ENCODE measurements at places on chromosomes 5 and 9.

DNA sequence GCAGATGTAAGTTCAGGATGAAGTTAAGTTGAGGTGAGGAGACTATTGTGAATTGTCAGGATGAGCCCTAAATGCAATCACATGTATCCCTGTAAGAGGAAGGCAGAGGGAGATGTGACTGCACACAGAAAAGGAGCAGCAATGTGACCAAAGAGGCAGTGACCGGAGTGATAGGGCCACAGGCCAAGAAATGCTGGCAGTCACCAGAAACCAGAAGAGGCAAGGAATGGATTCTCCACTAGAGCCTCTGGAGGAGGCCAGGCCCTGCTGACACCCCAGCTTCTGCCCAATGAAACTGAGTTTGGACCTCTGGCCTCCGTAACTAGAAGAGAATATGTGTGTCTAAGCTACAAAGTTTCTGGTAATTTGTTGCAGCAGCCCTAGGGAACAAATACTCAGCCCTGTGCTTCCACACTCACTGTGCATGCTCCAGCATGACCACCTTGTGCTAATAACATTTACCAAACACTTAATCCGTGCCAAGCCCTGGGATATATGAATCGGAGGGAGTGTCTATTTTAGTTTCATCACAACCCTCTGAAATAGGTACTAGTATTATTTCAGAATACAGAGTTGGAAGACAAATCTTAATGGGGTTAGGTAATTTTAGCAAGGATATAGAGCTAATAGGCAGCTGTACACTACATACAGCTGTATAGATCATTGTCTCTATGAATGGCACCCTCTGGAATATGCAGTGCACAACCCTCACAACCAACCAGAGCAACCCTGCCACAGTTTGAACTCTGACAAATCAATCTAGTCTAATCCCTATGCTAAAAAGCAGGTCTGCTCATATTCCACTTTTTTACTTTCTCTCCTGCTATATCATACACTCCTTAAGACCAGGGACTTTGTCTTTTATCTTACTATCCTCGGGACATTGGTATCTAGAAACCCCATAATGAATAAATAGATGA is 7.8 kb upstream of the GPX8 start:
- DNase-seq: no peak

- no peak for DNase-seq
Measured at GRCh38 chr9:34684816-34685215, 6.3 kb downstream of the CCL19 start.

- no peak for DNase-seq
Measured at GRCh38 chr9:112404508-112404932, 24.6 kb downstream of the HSDL2 start.

DNA sequence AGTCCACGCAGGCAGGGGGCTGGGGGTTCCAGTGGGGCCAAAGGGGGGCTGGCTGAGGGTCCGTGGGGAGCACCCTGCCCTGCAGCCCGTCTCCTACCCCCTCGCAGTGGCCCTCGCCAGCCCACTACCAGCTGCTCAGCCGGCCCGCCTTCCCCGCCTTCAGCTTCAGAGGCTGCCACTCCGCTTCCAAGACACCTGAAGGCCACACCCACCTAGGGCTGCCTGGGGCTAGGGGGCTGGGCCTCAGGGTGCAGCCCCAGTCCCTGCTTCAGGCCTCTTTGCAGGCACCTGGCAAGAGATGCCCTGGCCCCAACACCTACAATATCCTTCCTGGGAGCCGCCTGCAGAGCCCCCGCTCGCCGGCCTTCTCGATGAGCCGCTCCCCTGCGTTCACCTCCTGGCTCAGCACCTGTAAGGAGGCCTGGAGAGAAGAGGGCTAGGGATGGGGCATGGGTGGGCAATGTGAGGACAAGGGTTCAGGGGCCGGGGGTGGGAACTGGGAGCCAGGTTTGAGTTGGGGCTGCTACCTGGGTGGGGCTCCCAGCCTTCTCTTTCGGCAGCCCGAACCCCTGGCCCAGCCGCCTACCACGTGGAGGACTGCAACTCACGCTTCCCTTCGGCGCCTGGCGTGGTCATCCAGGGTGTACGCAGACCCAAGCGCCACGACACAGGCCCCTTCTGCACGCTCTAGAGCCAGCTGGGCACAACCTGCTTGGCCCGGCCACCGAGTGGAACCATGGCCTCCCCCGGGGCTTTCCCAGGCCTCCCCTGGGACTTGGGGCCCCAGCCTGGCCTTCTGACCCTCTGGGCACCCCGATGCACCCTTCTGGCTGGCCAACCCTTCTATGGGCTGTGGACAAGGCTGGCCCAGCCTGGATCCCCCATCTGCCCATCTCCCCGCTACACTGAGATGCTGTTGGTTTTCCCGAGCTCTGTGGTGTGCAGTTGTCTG is 1.7 kb downstream of the STPG3 start:
- no peak for DNase-seq

DNA sequence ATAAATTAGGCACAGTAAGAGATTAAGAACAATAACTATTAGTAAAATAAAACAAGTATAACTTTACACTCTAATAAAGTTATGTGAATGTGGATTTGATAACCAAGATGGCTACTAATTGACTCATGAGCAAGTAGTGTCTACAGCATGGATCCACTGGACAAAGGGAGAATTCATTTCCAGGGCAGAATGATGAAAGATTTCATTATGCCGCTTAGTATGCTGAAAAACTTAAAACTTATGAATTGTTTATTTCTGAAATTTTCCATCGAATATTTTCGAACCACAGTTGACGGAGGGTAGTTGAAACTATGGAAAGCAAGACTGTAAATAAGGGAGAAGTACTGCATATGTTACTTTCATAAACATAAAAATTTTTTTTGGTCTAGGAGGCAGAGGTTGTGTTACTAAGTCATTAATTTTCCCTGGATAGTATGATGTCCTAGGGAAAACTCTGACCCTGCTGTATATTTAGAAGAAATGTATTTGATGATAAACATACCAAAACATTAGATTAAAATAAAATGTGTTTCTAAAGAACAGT is 24.9 kb upstream of the TARS1 start:
- DNase-seq: no peak

DNA sequence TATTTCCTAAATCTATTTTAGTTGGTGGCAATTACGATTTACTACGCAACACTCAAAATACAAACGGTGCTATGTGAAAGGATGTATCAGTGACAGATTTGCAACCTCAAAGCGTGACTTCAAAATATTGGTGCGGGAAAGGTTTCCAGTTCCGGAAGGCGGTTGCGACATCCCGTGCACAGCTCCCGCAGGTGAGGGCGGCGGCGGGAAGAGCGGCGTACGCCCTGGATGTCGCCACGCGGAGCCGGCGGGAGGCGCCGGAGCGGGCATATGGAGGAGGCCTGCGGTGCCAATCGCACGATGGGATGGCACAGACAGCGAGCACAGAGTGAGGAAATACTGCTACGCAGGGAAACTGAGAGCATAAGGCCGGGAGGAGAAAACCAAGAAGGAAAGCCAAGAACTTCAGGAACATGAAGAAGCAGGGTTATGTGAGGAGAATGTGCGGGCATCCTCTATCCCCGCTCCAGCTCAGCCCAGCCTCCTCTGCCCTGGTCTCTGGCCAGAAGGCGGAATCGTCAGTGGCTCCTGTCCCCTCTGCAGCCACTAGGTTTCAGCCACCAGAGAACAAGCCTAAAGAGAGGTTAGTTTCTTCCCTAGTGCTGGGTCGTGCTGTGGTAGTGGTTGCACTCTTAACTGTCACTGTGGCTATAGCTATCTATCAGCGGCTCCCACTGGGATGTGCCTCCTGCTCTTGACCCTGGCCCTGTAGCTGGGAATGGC is 378.1 kb upstream of the TLE4 start:
- DNase-seq: no peak

DNA sequence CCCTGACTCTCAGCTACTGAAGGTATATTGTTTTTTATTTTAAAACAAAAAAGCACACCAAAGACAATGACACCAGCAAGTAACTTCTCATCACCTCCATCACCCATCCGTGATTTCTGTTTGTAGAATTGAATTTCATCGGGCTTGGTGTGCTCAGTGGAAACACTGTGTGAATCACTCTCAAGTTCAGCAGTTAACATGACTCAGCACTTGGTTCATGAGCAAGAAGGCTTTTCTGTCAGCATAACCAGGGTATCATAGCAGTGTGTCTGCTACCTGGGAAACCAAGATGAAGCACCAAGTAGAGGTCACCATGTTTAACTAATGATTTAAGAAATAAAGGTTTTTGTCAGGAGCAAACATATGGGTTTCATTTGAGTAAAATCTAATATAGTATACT is 123.7 kb downstream of the INSYN2B start:
- no peak for DNase-seq

DNA sequence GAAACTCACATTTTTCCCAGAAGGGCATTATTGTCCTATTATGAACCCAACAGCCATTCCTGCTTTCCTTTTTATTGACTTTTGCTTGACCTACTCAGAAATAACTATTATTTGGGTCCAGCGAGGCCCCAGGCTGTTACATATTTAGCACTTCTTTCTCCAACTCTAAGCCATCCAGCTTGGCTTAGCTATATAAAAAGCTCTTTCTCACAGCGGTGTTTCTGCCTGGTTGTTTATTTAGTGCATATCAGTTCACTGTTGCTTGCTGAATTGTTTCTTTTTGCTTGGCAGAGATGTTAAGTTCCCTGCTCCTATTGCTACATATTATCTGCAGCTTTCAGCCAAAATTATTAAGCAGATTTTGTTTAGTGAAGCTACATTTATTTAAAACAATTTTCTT is 1156.8 kb upstream of the SEMA6A start:
- no peak for DNase-seq

DNA sequence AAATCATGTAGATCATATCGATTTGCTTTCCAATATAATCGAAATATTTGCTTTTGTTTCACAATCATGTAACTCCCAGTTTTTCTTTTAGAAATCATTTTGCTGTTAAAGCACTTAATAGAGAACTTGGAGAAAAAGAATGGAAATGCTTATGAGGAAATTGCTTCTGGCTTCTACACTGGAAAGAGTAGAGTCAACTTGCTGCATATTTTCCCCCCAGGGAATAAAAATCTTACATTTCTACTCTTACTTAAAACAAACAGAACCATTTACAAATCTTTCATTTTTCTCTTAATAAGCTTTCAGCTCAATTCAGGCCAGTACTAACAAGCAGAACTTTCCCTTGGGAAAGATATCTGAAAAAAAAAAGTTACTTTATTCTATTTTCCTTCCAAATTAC is 312.0 kb downstream of the CHSY3 start:
- DNase-seq: no peak

DNA sequence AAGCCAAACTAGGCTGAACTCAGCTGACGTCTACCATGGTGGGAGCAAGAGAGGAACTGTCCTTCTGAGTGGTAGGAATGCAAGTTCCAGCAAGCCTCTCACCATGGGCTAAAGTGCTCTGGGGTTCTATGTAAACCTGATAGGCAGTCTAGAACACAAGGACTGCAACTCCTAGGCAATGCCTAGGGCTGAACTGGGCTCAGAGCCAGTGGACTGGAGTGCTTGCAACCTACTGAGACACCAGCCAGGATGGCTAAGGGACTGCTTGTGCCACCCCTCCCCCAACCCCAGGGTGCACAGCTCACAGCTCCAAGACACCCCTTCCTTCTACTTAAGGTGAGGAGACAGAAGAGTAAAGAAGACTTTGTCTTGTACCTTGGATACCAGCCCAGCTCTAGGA is 12.1 kb upstream of the RCL1 start:
- no peak for DNase-seq

DNA sequence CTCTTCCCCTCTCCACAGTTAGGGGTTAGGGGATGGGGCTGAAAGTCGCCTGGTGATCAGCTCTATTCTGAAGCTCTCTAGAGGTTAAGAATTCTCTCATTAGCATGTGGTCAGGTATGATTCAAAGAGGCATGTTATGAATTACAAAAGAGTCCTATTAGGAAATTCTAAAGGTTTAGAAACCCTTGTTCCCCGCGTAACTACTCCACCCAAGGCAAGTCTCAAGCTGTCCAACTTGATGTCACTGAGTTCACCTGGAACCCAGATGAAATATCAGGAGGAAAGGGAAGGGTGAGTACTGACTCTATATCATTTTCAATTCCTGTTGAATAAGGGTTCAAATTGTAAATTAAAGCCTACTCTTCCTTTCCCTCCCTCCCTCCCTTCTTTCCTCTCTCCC is 18.1 kb upstream of the RNF145 start:
- no peak for DNase-seq

GRCh38 chr9:14323985-14324650 is 10.2 kb upstream of the NFIB start:
- DNase-seq: no peak

DNA sequence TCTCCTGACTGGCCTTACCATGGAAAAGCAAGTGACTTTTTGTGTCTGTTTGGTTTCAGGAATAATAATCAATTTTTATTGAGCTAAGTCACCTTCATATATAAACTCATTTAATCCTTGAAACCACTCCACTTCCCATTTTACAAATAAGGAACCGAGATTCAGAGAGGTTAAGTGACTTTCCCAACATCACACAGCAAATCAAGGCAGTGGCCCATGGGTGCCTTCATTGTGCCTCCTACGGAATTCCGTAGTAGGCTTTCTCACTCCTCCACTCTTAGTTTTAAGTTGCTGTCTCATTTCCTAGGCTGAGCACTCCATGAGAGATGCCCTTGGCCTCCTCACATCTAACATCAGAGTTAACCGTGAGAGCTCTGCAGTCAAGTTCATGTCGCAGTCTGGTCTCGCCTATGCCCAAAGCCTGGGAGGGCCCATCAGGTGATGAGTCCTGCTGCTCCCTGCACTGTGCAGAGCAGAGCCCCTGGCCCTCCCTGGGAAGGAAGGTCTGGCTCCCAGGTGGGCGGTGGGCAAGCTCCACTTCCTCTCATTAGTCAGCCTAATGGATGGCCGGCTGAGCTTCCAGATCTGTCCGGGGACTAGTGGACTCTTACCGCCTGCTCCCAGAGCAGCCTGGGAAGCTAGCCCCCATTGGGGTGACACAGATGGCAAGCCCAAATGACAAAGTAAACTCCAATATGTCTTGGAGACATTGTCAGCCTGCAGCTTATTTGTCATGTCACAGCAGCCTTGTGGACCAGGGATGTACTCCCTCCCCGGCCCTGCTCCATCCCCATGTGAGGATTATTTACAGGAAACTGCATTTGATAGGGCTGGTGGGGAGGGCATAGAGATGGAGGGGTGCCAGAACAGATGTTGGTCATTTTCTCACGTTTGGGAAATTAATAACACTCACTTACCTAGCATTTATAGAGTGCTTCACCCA is 123.4 kb downstream of the MVB12B start:
- DNase-seq: no peak

DNA sequence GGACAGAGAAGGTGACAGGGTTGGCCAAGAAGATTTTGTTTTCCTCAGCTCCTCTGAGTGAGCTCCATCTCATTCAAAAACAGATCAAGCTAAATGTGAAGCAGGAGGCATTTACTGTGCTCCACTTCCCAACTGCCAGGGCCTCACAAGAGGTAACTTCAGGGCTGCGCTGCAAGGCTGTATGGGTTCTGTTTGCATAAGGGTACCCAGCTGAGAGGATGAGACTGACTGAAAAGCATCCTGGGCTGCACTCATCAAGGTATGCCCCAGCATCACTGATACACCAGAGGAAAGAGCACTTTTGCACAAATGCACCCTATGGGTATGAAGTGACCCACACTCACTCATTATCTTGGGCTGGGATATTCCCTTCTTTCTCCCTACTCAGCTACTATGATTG is 316.2 kb upstream of the HAPLN1 start:
- no peak for DNase-seq

- no peak for DNase-seq
Measured at GRCh38 chr9:29640507-29640906, 2067.2 kb upstream of the C9orf72 start.

Data from LoVo (cell line).